Heart right ventricle (tissue), 16 donors: ENCODE measurements at places on chromosomes 11 and 22. TPM values are rescaled to one million over a fixed set of nuclear protein-coding genes. Genes with fewer than 3 reads are reported as not detected.

The H19 gene
- total RNA-seq = 411 TPM

The TEX12 gene
- total RNA-seq = not detected

The TRIM64C gene
- total RNA-seq = not detected

The SMIM35 gene
- not detected for total RNA-seq

The B4GALNT4 gene
- 0.09 TPM for total RNA-seq
